Left cardiac atrium (tissue), 4 donors: ENCODE measurements at places on chromosomes 6 and 20. TPM values are rescaled to one million over a fixed set of nuclear protein-coding genes. Genes with fewer than 3 reads are reported as not detected.

ACOT8 gene
- total RNA-seq, result 20.2 TPM

KCNG1 gene
- total RNA-seq, result 0.27 TPM

MTCH1 gene
- 214 TPM for total RNA-seq

HLA-DMA gene
- 20.5 TPM for total RNA-seq

SPTLC3 gene
- total RNA-seq, result 6.8 TPM

STX11 gene
- total RNA-seq, result 11.4 TPM

COL21A1 gene
- total RNA-seq, result 12.5 TPM

- no peak for DNase-seq
Observed at GRCh38 chr6:73391675-73392074, 3.0 kb upstream of the DDX43 start.

DNA sequence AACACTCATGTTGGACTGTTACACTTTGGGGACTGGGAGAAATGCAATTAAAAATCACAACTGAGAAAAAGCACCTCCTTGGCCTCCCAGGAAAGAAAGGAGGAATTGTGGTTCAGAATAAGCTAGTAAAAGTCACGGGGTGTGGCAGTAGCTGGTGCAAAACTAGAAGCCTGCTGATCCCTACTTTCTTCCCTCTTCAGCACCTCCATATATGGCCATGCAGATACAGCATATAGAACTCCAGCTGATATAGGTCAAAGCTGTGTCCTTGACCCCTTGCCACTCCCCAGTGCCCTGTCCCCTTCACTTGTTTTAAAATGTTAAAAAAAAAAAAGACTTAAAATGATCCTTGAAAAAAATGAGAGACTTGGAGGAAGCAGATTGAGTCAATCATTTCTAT lies 5.5 kb upstream of the FLRT3 start:
- DNase-seq, result no peak

DNA sequence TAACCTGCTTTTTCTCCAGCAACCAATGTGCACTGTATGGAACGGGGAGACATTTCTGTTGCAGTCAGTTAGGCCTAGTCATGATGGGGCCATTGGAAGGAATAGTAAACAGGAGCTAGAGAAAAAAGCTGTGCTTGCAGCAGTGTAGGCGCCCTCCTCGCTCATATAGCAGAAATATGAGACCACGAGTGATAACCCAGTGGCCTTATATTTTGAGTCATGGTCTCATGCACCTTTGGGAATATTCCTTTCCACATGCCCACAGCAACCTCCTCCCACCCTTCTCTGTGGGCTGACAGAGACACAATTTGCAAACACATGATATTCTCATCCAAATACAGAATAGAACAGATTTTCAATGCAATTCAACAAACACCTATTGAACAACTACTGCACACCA lies 248.9 kb upstream of the CITED2 start:
- no peak for DNase-seq

- DNase-seq, result no peak
Observed at GRCh38 chr6:167508919-167509852, 184.3 kb downstream of the TTLL2 start.

- DNase-seq, result no peak
Observed at GRCh38 chr20:50188287-50188688, 2.3 kb upstream of the CEBPB start.

DNA sequence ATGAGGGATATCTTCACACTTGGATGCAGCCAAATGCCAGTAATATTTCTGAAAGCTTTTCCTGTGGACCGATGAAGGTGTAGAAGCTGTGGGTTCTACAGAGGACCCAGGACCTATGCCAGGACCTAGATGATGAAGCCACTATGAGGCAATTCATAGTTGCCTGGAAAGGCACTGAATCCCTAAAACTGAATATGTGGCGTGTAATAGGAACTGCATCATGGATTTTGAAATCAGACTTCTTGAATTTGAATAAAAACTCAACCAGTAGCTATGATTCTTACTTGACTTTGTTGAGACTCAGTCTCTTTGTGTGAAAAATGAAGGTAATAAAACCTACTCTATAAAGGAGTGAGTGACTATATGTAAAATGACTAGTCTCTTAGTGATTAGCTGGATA lies 89.9 kb upstream of the SGK1 start:
- DNase-seq, result no peak

GRCh38 chr6:6405031-6405430 lies 84.6 kb upstream of the F13A1 start:
- DNase-seq, result no peak
